HEK293T (cell line): ENCODE measurements at places on chromosomes 13 and 19.

DNA sequence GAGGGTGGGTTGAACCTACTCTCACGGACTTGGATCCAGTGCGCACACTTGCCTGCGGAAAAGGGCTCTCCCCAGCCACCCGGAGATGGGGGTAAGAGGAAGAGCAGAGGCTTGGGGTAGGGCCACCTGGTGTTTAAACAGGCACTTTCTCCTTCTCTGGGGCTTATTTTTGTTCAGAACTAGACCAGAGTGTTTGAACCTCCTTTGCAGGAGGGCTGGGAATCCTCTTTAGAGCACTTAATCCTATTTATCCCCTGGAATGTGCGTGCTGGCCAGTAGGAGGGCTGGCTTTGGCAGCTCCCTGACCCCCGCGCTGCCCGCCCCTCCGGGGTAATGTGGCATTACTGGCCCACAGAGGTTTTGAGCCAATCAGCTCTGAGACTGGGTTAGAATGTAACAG is 2.0 kb downstream of the RGS9BP start:
- no peak for DNase-seq

DNA sequence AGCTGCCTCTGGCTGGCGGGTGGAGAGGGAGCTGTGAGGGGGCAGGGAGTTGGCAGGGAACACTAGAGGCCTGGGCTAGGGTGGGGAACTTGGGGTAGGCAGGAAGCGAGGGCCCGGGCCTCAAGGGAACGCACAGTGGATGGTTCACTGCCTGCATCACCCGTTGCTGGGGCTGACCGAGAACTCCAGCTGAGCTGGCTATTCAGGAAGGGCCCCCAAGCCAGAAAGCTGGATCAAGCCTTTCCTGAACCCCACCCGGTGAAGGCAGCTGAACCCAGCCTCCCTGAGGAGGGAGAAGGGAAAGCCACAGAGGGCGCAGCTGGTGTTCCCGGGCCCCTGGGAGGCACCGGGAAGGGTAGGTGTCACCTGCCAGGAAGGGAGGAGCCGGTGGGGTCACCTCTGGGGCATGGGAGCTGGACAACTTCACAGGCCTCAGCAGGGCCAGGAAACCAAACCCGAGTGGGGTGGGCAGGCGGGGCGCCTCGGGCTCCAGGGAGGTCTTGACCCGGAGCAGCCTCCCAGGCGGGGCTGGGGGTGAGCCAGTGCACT is 13.9 kb downstream of the PALM start:
- no peak for DNase-seq

GRCh38 chr13:34863360-34864135 is 78.5 kb upstream of the NBEA start:
- peak; percentile 18 for DNase-seq

GRCh38 chr19:34310494-34310981 is 54.5 kb upstream of the GPI start:
- DNase-seq = no peak

DNA sequence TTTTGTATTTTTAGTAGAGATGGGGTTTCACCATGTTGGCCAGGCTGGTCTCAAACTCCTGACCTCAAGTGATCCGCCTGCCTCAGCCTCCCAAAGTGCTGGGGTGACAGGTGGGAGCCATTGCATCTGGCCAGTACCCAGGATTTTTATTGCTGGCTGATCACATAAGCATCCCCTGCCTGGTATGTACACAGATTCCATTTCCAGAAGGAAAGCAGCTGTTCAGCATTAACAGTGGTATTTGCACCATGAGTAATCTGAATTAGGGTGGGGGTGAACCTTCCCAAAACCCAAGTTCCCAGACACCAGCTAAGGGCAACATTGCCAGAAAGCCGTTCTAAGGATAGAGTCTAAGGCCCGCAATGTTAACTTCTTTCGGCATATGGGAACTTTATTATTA is 7.3 kb downstream of the ZNF555 start:
- DNase-seq = no peak

- DNase-seq = no peak
These were observed 36.5 kb downstream of the SPTBN4 start for GRCh38 chr19:40503320-40503695.

GRCh38 chr19:37933937-37934358 is 26.9 kb downstream of the SIPA1L3 start:
- DNase-seq = peak; percentile 38

DNA sequence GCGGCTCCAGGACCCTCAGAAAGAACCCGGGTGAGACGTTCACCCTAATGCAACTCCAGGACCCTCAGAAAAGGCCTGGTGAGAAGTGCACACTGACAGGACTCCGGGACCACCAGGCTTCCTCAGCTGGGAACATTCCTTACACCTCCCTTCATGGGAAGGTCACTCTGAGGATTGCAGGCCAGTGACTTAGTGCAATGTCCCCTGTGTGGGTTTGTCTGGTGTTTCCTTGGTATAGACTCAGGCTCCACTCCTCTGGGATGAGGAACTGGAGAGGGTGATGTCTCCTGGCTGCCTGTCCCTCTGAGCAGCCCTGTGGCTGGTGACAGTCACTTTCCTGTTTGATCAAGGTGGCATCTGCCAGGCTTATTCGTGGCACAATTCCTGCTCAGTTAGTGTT is 49.7 kb downstream of the TEX29 start:
- DNase-seq = no peak

- no peak for DNase-seq
These were observed 872.0 kb upstream of the GPC6 start for GRCh38 chr13:92354583-92354982.

DNA sequence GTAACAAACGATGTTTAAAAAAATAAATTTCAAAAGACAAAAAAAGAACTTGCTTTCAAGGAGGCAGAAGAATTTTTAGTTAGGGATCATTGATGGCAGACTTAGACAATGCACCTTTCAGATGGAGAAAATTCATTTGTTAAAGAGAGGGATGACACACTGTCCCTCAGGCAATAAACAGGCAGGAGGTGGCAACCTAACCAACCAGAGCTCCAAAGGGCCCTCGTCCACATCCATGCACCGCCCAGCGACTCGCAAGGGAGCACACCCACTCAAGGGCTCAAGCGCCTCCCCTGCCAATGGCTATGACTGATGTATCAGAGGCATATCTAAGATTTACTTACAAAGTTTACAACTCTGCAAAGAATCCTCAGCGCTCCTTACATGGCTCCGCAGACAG is 81.9 kb downstream of the TUBGCP3 start:
- DNase-seq = no peak

DNA sequence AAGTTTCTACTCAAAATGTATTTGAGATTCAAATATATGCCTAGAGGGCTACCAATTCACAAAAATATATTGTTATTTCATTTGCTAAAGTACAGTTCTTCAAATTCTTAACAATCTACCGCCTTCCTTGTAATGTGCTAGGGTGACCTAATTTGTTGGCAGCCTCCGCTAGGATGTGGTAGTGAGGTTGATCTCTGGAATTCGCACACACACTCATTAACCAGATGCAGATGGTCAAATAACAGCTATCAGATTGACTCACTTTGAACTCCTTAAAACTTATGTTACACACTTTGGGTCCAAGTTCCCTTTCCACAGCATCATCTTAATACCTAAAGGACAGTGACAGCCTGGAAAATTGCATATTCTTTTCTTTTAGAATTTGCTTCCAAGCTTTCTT is 367.3 kb downstream of the DCT start:
- DNase-seq = no peak

DNA sequence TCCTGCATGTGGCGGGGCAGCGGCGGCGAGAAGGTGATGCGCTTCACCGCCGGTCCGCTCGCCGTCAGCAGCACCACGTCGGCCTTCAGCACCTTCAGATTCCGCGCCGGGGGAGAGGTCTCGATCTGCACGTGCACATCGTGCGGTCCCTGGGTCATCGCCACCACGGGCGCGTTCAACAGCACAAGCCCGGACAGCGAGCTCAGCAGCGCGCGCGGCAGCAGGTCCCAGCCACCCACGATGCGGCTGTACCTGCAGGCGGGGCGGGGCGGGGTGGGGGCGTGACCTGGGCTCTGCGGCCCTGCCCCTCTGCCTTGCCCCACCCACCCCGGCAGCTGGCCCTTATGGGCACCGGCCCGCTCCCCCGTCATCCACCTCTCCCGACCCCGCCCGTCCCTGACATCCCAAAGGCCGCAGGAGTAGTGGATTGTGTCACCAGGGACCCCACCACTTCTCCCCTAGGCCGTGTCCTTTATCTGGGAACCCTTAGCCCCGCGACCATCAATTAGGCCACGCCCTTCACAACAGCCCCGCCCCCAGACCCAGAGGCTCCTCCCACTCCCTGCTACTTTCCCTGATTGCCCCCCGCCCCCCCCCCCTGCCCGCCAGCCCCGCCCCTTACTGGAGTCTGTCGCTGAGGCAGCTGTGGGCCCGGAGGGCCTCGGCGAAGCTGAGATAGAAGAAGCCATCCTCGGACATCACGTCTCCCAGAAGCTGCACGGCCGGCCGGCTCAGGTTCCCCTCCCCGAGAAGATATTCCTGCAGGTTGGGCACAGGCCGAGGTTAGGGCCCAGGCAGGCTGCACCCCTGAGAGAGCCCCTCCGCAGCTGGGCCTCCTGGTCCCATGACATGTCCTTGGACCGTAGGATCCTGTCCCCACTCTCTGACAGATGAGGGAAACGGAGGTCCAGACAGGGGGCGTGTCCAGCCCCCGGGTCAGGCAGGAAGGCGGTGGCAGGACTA is 6.1 kb downstream of the IL4I1 start:
- peak; percentile 84 for DNase-seq

GRCh38 chr19:11410682-11411081 is 8.4 kb downstream of the RGL3 start:
- DNase-seq = no peak
